ENCODE measurements at places on chromosomes 1 and 21. TPM values are rescaled to one million over a fixed set of nuclear protein-coding genes. Genes with fewer than 3 reads are reported as not detected.

The ACKR1 gene
- 17.6 TPM for total RNA-seq

The NPPB gene
- total RNA-seq: not detected

The SIM2 gene
- 18.3 TPM for total RNA-seq

The FAM110D gene
- total RNA-seq: 0.68 TPM

- no peak for ATAC-seq
Measured at GRCh38 chr1:84319662-84320061, 18.2 kb downstream of the SAMD13 start.

- ATAC-seq: no peak
Measured at GRCh38 chr1:95033843-95034242, 38.9 kb downstream of the ALG14 start.

DNA sequence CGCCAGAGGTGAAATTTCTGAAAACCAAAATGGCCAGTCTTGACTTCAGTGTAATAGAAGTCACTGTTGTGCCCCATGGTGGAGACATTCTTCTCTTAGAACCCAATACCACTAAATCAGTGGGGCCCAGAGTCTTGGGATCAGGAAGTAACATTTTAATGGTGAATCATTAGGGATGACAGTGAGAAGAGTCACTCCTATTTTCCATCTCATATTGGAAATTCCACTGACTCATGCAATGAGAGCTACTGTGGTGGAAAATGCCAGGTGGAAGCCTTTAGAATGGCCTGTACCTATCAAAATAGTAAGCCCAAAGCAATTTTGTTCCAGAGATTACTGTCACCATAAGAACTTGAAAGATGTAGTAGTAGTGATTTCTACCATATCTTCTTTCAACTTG, 20.6 kb upstream of the PPM1J start:
- peak; percentile 85 for ATAC-seq

DNA sequence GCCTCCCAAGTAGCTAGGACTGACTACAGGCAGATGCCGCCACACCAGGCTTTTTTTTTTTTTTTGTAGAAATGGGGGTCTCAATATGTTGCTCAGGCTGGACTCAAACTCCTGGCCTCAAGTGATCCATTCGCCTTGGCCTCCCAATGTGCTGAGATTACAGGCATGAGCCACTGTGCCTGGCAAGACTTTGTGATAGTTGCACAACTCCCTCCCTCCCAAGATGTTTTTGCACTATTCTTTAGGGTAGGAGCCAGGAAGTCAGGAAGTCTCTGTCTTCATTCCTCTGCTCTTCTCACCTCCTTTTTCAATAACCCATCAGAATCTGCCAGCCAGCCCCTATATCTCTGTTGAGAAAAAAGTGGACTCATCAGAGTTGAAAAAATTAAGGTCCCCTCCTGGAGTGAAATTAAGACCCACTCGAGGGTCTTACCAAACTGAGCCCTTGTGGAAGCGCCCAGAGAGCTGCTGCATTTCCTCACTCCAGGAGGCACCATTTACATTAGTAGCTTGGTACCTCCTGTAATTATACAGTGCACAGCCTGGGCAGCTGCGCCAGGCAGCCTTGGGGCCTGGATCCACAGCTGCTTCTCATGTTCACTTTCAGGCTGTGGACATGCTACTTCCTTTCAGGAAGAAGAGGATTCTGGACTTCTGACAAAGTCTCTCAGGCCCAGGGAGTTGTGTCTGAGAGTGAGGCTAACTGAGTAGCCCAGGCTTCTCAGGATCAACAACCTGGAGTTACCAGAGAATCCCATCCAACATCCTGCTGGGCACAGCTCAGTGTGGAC, 24.0 kb downstream of the TCEA3 start:
- no peak for ATAC-seq

DNA sequence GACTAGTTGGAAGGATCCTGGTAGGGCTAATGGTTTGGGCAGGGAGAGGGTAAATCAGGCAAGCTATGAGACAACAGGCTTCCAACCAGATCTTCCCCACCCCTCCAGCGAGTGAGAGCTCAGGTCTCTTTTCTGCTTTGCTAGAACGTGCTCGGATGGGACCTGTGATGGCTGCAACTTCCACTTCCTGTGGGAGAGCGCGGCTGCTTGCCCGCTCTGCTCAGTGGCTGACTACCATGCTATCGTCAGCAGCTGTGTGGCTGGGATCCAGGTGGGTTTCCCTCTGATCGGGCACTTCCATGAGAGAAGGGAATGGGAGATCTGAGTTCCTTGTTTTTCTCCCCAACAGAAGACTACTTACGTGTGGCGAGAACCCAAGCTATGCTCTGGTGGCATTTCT, 14.0 kb upstream of the SARS1 start:
- ATAC-seq: no peak

GRCh38 chr1:199687321-199687720, 340.2 kb upstream of the NR5A2 start:
- ATAC-seq: no peak
